NCI-H2081 treated with DMSO at 0.1 percent for 48 hours (cell line): ENCODE measurements at places on chromosomes 6 and 20.

GRCh38 chr6:169250660-169251059 is 3.0 kb downstream of the THBS2 start:
- no peak for DNase-seq

DNA sequence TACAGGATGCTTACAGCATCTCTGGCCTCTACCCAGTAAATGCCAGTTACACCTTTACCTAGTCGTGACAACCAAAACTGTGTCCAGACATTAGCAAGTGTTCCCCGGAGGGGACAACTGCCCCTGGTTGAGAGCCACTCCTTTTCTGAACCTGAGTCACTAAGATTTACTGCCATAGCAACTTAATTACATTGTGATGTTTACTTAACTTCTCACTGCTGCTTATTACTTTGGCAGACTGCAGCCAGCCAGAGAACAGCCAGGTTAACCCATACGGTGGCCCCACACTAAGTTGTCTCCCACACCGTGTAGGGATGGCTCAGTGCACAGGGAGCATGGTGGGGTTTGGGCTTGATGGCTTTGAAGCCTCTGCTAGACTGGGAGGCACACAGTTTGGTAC is 204.7 kb upstream of the SULF2 start:
- DNase-seq = no peak

DNA sequence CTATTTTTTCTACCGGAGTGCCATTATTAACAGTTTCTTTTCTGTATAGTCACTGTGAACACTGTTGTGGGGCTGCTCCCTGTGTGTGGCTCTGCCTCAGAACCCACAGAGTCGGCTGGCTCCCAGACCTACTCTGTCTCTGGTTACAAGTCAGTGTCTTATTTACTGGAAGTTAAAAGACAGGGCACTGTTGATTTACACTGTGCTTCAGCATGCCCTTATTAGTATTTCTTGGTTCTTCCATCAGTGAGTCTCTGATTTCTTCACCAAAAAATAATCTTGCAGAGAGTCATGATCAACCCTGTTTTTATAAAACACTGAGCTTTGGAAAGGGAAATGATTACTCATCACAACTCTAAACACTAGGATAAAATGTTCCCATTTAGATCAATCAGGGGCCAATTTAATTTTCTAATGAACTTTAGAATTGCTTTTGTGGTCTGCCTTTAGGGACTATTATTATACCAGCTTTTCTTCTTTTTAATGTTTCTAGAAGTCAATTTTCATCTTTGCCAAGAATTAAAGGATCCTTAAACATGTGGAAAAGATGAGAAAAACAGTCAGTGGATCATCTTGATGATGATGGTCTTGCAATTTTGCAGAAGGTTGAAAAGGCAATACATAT is 92.6 kb downstream of the UTRN start:
- DNase-seq = no peak

- no peak for DNase-seq
Observed at GRCh38 chr6:51908243-51908642, 179.2 kb downstream of the PKHD1 start.

DNA sequence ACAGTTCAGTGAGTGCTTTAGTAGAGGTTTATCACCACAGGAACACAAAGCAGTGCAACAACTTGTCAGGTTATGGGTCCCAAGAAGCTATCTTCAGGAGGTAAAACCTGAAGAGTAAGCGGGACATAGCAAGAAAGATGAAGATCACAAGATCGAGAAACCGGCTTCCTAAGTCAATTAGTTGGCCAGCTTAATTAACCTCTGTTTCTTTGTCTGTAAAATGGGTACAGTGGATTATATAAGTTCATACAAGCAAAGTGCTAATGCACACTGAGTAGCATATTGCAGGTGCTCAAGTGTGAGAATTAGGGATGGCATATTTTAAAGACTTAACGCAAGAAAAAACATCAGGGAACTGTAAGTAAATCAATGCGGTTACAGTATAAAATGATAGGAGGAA is 12.5 kb downstream of the FBXO30 start:
- no peak for DNase-seq

- no peak for DNase-seq
Observed at GRCh38 chr20:326645-327185, 1.4 kb downstream of the SOX12 start.

DNA sequence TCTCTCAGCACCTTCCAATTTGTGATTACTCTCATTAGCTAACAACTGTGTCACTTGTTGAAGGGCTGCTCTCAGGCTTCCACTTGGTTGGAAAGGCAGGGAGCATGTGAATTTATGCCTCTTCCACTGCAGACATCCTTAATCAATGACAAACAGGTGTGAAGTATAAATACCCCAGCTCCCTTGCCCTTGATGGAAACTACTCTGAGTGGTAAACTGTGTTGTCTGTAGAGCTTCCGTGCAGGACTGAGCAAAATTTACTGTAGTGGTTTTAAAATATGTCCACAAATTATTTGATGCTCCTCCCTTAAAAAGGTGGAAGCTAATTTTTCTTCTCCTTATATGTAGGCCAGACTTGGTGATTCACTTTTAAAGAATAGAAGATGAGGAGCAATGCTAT is 253.0 kb upstream of the TBX18 start:
- no peak for DNase-seq

- DNase-seq = no peak
Observed at GRCh38 chr20:45087814-45088213, 13.1 kb downstream of the KCNS1 start.

DNA sequence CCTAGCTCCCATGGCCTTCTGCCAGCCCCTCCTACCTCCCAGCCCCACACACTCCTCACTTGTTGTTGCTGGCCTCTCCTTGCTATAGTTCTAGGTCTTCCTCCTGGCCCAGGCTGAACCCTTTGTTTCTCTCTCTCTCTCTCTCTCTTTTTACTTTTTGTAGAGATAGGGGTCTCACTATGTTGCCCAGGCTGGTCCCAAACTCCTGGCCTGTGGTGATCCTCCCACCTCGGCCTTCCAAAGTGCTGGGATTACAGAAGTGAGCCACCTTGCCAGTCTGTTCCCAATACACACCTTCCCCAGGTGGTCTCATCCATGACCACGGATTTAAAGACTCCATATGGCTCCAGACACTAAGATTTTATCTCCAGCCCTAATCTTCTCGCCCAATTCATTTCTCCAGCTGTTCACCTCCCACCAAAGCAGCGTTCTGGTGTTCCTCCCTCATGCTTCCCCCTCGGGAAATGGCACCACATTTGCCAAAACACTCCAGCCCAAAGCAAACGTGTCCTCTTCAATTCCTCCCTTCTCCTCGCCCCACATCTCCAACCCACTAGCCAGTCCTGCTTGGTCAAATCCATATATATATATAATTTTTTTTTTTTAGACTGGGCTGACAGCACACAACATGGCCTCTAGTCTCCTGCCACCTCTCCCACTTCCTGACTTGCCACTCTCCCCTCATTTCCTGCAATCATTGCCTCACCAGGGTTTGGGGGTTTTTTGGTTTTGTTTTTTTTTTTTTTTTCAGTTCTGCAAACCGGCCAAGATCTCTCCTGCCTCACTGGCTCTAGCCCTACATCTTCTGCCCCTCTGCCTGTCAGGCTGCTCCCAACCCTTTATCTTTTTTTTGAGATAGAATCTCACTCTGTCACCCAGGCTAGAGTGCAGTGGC is 104.4 kb downstream of the NCR2 start:
- no peak for DNase-seq

GRCh38 chr6:145076115-145076841 is 659.0 kb downstream of the EPM2A start:
- no peak for DNase-seq

- DNase-seq = no peak
Observed at GRCh38 chr6:131379948-131380347, 193.1 kb upstream of the ARG1 start.

GRCh38 chr6:45054610-45055009 is 273.5 kb upstream of the RUNX2 start:
- DNase-seq = no peak

GRCh38 chr6:12068899-12069557 is 56.9 kb downstream of the HIVEP1 start:
- no peak for DNase-seq

DNA sequence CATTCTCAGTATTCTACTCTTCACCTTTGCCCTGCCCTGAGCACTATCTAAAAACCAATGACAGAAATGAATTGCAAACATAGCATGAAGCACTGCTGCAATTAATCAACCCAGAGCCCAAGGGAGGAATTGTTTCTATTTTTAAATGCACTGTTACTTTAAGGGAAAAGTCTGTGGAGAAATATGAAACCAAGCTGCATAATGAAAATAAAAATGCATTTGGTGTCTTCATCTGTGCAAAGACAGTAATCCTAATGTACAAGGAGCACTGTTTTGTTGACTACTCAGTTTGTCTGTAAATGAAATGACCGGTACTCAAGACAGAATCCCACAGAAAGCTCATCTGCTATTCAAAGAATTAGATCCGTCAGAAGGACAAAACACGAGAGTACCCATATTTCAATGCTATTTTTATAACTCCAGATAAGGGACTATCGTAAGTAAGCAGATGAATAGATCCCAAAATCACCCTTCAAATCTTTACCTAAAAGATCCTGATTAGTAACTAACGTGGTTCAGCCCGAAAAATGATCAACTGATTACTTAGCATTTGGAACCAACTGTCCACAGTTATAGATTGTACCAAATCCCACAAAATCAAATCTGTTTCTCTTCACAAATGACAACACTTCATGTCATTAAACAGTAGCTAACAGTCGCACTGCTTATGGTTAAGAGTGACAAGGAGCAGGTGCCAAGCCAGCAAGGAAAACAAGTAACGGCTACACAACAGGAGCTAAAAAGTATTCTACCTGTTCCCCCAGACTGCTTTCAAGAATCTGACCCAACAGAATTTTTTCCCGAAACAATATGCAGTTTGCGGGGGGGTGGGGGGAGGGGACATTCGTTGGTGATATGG is 2.4 kb downstream of the KIF13A start:
- DNase-seq = no peak

DNA sequence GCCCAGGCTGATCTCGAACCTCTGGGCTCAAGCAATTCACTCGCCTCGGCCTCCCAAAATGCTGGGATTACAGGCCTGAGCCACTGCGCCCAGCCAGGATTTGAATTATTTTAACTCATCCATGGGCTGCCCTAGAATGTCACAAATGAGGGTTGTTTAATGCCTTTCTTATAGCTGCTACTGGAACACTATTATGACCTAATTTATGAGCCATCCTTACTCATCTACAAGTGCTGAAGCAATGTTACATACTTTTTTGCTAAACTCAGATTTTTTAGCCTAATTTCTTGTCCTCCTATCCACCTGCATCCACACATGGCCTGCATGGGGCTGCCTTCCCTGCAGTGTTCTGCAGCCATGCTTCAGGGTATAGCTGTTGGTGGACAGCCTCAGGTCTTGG is 59.9 kb downstream of the RTN4IP1 start:
- no peak for DNase-seq

GRCh38 chr20:23569570-23569969 is 1.3 kb upstream of the CST9L start:
- no peak for DNase-seq

- DNase-seq = no peak
Observed at GRCh38 chr6:118872726-118873125, 21.2 kb upstream of the ASF1A start.

DNA sequence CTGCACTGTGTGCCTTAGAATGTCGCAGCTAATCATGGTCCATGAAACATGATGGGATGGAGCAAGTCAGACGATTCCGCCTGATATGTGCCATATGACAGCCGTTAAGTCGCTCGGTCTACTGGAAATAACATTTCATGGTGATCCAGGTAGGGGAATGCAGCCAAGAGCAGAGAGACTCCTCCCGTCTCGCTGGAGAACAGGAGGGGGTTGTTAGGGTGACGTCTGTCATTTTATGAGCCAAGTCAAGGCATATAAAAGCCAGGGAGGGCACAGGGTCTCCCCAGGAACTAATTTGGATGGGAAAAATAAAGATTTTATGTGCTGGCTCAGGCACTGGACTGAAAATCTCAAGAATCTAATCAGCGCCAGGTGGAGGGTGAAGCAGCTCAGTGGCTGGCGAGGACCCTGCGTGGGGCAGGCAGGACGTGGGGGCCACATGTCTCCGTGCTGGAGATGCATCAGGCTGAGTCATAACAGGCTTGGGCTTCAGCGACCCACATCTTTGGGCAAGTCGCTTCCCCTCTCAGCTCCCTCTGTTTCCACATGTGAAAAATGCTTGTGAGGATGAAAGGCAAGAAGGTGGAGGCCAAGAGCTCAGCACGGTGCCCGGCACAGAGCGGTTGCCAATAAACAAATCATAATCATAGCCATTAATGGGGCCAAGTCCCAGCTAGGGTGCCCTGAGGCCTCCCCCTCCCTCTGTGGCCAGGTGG is 234.6 kb downstream of the ANKRD60 start:
- DNase-seq = no peak

GRCh38 chr20:40949346-40949745 is 79.3 kb upstream of the TOP1 start:
- no peak for DNase-seq

DNA sequence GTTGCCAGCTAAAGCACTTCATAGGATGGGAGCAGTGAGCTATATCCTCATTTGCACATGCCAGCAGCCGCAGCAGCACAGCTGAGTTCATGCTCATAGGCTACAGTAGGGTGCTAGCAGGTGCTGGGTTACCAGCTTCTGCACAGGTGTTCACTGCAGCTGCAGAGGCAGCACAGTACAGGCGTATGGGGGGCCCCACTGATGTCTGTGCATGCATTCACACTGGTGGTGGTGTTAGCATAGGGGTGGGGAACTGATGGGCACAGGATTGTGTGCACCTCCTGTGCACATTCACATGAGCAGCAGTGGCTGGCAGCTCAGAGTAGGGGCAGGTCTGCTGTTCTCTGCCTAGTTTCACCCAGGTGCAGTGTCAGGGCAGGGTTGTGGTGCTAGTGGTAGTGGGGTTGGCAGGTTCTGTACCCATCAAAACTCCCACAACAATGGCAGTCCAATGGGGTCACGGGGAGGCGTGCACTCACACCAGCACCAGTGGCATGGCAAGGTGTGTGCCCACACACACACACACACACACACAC is 58.9 kb upstream of the IRAK1BP1 start:
- DNase-seq = no peak

DNA sequence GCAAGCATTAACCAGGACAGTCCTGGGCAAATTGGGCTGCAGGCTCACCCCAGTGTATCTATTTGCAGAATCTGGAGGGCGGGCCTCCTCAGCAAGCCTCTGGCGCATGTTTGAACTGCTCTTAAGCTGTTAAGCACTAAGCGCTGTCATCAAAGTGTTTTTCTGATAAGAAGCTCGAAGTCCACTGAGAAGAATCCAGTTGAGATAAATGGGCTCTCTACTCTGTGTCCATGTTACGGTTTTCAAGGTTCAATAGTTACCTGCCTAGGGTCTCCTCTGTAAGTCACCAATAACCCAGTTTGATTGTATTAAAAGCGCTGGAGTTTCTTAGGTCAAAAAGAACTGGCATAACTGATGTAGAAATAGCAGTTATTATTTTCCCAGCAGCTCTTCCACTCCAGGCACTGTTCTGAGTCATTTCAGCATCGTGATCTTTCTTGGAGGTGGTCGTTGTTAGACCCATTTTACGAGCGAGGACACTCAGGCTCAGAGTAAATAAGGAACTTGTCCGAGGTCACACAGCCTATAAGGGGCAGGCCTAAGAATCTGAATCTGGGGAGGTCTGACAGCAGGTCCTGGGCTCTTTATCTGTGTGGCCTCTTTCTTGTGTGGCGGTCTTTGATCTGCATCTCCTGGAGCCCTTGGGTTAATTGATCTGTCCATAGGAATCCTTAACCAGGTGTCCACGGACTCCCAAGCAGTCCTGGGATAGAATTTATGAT is 207.4 kb upstream of the ZNF217 start:
- DNase-seq = no peak
